ENCODE measurements at places on chromosomes 13 and 19.

DNA sequence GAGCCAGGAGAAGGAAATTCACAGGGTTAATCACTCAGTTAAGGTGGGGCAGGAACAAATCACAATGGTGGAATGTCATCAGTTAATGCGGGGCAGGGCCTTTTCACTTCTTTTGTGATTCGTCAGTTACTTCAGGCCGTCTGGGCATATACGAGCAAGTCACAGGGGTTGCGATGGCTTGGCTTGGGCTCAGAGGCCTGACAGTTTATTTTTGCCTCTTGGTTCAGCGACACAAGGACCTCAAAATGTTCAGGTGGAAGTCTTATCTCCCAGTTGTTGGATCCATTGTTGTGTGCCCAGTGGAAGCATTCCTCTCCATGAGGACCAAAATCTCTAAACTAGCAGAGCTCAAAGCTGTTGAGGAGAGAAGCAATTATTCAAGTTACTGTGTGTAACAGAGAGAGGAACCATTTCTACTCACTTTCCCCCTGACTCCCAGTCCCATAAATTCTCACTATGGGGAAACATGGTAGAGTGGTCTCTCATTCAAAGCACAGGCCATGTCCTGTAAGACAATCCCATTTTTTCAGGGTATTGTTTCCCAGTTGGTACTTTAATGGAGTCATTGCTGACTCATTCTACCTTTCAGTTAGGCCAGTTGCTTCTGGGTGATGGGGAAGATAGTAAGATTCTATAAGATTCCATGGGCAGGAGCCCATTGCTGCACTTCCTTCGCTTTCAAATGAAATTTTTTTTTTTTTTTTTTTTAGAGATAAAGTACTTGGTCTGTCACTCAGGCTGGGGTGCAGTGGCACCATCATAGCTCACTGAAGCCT is 8.8 kb upstream of the COX7A1 start:
- DNase-seq, result no peak

DNA sequence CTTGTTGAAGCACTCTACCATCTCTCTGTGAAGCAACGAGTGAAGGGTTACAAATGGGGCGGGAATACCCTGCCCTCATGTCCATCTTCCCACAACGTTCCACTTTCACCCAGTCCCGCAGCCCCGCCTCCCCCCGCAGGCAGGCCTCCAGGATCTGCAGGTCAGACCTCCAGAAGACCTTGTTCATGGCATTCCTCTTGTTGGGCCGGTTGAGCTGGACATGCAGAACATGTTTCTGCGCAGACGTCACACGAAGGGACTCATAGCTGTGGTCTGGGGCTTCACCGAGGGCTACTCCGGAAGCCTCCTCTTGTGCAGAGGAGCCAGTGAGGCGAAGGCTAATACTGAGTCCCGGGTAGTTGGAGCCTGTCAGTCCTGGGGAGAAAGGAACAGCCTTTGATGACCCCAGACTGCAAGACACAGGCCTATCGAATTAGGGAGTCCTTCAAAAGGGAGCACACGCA is 420 bp downstream of the ECH1 start:
- no peak for DNase-seq

- DNase-seq, result no peak
Observed at GRCh38 chr13:33188093-33188882, 97.3 kb downstream of the STARD13 start.

DNA sequence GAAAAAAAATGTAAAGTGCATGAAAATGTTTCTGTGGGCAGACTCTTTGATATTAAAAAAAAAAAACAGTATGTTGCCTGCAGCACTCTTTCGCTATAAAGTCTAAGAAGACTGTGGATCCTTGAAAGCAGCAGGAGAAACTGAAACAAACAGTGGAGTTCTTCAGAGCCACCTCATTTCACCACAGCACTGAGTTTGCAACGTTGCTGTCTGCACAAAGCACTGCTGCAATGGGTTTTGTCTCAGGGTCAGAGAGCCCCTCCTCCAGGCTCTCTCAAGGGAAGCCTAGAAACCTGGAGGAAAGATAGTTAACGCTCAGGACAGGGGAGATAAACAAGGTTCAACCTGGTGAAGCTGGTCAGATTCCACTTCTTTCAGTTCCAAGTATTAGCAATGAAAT is 248.7 kb downstream of the EFNB2 start:
- DNase-seq, result no peak

DNA sequence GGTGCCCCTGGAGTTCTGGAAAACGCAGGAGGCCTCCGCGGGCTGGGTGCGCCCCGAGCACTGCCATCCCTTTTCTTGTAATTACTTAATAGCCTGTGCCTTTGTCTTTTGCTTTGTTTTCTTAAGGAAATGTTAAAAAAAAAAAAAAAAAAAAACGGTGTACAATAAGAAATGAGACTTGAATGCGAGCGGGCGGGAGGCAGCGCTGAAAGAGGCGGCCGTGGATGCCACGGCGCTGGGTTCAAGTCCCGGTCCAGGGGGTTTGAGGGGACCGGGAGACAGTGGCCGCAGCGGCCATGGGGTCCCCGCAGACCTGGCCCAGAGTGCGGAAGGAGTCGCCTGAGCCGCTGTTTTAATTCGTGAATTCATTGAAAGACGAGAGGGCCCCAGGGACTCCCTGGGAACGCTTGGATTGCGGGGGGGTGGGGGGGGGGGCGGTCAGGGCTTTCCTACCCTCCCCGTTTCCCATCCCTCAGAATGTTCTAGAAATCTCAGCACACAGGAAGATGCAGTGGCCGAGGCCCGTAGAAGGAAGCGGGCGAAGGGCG is 349.2 kb upstream of the ARGLU1 start:
- no peak for DNase-seq

DNA sequence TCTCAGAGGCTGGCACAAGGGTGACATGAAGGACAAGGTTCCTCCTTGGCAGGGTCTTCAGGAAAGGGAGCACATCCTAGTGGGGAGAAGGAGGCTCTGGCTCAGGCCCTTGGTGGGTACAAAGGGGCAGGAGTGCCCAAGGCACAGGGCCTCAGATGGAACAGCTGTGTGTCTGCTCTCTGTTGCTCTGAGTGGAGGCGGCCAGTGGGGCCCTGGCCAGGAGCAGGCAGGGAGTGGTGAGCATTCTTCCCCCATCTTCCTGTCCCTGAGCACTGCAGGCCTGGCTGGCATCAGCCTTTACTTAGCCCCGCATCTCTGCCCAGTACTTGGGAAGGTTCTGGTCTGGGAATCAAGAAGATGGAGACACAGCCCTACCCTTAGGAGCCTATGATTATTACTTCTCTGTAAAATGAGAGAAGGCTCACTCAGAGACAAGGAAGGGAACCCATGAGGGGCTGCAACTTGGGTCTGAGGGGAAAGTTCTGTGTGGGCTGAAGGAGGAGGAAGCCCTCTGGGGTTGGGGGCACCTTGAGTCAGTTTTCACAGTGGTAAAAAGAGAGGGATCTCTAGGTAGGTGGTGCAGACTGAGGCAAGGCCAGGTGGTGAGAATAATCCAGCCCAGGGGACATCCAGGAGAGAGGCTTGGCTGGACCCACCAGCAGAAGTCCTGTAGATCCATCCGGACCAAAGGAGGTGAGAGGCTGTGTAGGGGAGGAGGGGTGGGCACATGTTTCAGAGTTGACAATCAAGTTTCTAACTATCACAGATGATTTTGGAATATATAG is 173.5 kb downstream of the TSHZ3 start:
- no peak for DNase-seq

DNA sequence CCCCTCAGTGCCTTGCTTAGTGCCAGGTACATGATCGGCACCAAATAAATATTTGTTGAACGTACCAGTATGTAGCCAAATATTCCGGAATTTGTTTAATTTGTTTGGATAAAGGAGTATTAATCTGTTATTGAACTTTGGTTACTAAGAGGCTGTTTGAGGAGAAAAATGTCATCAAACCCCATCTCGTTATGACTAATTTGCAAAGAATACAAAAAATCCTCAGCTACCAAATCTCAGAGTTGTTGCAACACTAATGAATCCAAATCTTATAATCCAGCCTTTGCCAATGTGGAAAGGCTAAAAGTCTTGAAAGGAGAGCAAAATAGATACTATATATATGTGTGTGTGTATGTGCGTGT is 79.5 kb downstream of the KLF5 start:
- DNase-seq, result no peak

DNA sequence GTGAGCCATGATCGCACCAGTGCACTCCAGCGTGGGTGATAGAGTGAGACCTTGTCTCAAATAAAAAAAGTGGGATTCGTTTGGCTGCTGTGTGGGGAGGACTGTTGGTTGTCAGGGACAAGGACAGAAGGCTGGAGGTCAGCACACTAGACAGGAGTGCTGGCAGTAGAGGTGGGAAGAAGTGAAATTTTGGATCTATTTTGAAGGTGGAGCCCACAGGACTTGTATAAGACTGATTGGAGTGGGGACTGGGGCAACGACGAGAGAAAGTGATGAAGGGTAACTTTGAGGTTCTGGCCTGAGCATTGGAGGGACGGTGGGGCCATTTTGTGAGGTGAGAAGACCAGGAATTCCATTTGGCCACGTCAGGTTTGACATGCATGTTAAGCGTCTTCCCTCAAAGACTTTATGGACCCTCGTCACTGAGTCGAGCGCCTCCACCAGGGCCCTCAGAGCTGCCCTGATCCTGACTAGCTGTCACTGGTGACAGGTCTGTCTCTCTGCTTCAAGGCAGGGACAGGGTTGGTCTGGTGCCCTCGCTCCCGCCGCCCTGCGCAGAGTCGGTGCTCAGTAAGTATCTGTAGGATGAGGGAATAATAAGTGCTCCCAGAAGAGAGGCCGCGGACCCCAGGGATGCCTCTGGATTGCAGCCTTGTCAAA is 673 bp downstream of the CTU1 start:
- no peak for DNase-seq

DNA sequence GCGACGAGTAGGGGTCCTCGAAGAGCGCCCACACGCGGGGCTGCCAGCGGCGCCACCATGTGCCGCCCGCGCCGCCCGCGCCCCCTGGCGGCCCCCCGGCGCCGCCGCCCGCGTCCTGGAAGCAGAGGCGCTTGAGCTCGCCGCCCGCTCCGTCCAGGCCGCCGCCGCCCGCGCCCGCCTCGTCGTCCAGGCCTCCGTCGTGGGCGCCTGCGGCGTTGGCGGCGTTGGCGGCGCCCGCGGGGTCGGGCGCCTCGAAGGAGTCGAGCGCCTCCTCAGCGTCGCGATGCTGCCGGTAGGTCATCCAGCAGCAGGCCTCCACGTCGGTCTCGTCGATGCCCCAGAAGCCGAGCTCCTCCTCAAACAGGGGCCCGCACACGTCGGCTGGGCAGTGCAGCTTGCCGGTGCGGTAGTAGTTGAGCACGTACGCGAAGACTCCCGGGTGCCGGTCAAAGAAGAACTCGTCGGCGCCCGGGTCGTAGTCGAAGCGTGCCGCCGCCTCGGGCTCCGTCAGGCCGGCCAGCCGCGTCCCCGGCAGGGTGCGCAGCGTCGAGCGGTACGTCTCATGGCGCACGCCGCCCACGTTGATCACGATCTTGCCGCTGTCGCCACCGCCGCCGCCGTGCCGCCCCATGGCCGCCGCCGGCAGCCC is 829 bp downstream of the KCNC3 start:
- DNase-seq, result no peak

DNA sequence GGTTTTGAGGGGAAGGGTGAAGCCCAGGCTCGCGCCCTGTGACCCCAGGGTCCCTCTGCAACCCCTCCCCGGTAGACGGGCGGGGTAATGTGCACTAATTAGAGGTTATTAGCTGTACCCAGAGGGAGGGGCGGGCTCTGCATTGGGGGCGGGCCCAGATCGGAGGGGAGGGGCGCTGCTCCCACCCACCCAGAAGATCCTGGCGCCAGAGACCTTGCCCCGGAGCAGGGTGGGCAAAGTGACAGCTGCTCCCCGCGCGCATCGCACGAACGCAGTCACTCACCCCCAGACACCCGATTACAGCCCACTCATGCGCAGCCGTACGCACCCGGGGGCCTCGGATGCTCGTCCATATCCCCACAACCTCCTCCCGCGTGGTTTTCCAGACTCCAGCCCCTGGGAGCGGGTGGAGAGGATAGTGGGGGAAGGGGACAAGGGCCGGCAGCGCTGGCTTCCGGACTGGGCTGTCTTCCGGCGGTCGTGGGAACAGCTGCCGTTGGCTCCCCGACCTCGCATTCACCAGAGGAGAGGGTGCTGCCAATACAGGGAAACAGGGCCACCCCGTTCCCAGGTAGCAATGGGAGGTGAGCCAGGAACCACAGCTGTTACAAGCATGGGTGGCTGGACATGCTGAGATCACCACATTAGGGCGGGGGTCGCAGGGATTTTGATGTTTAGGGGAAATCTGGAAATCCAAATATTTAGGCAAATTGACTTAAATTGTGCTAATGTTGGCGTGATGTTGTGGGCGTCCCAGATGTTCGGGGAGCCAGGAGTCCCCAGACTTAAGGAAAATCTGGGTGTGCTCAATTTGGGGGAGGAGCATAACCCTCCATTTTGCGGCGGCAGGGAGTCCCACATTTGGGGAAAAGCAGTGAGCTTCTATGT is 2.9 kb upstream of the HOOK2 start:
- DNase-seq, result no peak

- no peak for DNase-seq
Observed at GRCh38 chr13:80642641-80643040, 301.7 kb upstream of the SPRY2 start.

- DNase-seq, result no peak
Observed at GRCh38 chr19:12997179-12997966, 2.1 kb downstream of the NFIX start.

DNA sequence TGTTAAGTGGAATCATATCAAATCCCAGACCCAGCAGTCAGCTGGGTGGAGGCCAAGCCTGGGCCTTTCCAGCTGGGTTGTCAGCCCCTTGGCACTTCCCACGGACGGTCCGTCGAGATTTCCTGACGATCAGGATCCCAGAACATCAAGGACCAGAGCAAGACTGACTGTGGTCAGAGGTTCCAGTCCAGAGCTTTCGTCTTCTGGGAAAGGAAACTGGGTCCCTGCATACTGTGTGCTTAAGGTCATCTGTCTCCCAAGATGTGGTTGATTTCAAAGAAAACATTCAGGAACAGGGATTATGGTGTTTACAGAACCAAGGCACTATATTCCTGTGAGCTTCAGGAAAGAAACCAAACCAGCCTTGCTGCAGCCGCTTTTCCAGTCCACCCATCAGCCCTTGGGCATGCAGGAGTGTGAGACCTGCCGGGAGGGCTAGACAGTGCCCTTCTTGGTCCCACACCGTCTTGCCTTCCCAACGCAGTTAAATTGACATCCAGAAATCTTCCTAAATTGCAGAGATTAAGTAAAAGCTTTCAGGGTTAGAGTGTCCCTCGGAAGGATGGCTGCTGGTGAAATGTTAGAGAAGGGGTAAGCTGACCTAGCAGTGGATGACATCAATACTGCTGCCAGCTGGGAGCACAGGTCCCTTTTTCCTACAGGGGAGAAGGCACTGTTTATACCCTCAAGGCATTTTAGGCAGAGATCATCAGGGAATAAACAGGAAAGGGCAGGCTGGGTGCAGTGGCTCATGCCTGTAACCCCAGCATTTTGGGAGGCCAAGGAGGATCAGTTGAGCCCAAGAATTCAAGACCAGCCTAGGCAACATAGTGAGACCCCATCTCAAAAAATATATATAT is 5.0 kb upstream of the C19orf33 start:
- no peak for DNase-seq

GRCh38 chr13:90414691-90415596 is 932.5 kb upstream of the MIR17HG start:
- DNase-seq, result no peak

All from HL-60 (cell line).